ENCODE measurements at places on chromosomes 5 and 9.

DNA sequence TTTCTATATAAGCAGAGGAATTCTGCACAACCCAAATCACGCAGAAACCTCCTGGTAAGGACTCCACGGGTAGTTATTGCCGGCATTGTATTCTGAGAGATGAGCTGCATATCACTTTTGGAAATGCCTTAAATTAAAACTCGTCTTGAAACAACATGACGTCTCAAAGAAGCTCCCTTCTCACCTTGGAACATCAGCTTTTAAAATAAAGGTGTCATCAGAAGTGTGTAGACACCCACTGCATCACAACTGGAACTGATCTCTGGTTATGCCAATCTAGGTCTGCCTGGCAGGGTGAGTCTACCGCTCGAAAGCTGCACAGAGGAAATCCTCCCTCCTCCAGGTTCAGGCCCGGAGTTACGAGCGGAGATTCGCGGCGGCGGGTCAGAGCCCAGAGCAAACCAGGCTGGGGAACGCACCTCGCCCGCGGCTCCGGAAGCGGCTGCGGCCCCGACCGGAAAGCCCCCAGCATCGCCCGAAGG lies 974 bp upstream of the SLC12A2 start:
- no peak for DNase-seq

GRCh38 chr9:34443976-34444375 lies 14.4 kb downstream of the FAM219A start:
- DNase-seq, result no peak

DNA sequence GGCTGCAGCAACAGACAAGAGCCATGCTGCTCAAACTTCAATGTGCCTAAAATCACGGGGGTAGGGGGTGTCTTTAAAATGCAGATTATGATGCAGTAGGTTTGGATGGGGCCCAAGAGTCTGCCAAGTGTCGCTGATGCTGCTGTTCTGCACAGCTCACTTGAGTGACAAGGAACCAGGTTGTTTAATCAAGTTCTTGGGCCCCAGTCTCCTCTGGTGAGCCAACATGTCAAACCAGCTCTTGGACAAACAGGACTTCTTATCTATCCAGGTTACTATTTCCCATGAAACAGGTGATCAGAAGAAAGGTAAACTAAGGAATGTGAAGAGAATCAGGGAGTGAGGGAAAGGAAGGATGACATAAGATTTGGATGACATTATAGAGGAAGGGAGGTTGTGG lies 78.0 kb downstream of the APBA1 start:
- no peak for DNase-seq

DNA sequence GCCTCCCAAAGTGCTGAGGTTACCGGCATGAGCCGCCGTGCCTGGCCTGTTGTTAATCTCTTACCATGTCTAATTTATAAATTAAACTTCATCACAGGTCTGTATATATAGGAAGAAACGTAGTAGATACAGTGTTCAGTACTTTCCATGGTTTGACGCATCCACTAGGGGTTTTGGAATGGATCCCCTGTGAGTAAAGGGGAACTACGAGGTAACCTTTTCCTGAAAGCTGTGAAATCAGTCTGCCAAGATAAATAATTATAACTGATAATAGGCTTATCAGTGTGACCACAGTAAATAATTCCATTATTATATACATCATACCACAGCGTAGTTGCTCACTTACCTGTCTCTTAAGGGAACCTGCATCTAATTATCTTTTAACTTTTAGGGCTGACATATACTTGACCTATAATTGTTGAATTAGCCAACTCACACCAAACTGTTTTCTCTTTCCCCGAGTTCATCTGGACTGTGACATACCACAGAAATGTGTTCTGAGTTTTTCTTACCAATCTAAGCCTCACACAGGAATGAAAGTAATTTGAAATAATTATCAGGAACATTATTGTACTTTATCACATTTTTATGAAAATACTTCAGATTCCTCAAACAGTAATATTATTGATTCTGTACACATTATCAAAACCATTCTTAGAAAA lies 42.9 kb downstream of the DAPK1 start:
- no peak for DNase-seq

DNA sequence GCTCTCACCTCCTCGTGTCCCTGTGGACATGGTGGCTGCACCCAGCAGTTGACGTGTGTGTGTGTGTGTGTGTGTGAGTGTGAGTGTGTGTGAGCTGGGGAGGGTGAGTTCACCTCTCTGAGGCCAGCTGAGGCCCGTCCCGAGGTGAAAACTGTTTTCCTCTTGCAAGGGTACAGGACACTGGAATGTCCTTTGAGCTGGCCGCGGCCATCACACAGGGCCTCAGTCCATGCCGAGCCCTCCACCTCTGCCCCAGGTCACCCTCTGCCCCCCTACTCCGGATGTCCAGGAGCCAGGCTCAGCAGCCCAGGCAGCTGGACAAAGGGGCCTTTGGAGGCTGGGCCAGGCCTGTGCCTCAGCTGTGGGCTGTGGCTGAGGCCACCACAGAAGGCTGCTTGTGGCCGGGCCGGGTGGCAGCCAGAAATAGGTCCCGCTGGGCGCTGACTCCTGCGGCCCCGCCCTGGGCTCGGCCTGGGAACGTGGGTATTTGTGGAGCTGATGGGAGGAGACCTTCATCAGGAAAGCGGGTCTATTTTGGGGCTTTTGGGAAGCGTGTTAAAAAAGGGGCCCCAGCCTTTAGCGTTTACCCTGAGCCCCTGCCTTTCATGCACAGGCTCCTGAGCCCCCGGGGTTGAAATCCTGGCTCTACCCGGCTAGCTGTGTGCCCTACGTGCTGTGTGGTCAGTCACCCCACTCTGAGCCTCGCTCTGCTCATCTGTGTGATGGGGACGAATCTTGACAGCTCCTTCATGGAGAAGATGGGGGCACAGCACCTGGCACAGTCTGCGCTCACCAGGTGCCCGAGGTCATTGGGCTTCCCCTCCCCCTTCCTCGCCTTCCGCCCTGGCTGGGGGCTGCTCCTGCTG lies 75.1 kb upstream of the IER5L start:
- DNase-seq, result no peak

DNA sequence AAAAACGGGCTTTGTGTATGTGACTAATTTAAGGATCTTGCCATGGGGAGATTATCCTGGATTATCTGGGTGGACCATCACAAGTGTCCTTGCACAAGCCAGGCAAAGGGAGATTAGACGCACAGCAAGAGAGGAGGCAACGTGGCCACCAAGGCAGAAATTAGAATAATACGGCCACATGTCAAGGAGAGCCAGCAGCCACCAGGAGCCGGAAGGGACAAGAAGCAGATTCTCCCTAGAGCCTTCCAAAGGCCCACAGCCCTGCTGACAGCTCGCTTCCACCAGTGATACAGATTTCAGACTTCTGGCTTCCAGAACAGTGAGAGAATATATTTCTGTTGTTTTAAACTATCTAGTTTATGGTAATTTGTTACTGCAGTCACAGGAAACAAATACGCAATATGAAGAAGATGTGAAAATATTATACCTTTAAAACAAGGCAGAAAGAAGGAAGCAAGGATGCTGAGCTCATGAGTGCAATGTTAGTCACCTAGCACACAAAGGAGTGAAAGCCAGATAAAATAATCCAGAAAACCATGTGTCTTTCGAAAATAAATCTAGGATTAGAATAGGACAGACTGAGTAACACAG lies 28.7 kb upstream of the F2RL1 start:
- DNase-seq, result no peak

- no peak for DNase-seq
These were observed 971.2 kb upstream of the CDH9 start for GRCh38 chr5:28009576-28009975.

DNA sequence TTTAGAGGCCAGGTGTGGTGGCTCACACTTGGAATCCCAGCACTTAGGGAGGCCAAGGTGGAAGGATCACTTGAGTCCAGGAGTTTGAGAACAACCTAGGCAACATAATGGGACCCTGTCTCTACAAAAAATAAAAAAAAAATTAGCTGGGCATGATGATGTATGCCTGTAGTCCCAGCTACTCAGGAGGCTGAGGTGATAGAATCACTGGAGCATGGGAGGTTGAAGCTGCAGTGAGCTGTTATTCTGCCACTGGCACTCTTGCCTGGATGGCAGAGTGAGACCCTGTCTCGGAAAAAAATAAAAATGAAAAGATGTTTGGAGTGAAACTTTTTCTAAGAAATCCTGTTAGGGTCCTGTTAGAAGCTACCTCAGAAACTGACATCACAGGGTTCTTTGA lies 24.2 kb downstream of the OCLN start:
- DNase-seq, result no peak

DNA sequence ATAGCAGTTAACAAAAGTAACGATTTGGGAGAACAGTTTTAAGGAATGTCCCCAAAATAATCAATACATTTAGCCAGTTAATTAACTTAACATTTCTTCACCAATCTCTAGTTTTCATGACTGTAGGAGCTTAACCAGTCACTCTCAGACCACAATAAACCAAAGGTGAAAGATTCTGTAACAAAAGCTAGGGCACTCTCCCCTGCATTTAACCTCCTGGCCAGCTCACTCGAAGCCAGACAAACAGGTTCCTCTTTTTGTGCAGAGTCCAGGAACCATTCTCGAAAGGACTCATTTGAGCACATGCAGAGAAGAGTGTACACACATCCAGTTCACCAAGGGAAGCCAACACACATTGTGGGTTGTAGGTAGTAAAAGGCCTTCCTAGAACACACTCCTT lies 6.5 kb downstream of the IL7R start:
- DNase-seq, result no peak

DNA sequence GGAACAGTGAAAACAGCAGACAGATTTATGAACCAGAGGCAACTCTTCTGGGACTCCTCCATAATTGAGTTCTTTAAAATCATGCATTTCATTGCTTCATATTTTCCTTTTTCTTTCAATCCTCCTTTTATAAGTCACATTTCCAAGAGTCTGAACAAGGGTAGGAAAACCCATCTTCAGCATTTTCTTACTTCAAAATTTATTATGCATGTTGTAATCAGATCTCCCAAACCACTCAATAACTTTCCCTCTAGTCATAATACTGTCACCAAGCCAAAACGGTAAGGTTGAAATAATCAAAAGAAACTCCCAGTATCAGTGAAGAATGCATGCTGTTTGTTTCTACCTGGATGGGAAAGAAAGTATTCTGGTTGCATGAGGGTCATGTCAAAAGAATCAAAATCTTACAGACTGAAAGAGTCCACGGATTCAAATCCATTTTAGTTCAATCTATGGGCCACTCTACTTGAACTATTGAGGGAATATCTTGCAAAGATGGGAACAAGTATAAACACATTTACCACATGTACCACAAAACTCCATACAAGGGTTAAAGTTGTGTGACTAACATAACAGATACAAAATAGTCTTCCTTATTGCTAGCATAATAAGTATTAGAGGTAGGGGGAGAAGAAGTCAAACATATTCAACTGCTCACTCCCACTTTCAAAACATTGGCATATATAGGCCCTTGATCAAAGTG lies 797.3 kb downstream of the MAT2B start:
- DNase-seq, result no peak

DNA sequence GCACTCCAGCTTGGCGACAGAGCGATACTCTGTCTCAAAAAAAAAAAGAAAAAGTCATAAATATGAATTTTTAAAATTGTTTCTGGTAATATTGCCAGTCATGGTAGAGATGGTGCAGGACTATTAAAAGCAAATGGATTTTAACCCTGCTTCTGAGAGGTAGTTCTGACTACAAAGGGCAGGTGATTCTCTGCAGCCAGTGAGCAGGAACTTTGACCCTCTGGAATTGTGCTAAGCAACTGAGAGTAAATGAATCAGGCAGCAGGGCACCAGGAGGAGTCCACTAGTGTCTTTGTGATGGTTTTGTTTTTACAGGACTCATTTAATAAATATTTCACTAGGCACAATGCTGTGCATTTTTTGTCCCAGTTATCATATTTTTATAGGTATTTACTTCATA lies 781.2 kb downstream of the TLE4 start:
- no peak for DNase-seq

DNA sequence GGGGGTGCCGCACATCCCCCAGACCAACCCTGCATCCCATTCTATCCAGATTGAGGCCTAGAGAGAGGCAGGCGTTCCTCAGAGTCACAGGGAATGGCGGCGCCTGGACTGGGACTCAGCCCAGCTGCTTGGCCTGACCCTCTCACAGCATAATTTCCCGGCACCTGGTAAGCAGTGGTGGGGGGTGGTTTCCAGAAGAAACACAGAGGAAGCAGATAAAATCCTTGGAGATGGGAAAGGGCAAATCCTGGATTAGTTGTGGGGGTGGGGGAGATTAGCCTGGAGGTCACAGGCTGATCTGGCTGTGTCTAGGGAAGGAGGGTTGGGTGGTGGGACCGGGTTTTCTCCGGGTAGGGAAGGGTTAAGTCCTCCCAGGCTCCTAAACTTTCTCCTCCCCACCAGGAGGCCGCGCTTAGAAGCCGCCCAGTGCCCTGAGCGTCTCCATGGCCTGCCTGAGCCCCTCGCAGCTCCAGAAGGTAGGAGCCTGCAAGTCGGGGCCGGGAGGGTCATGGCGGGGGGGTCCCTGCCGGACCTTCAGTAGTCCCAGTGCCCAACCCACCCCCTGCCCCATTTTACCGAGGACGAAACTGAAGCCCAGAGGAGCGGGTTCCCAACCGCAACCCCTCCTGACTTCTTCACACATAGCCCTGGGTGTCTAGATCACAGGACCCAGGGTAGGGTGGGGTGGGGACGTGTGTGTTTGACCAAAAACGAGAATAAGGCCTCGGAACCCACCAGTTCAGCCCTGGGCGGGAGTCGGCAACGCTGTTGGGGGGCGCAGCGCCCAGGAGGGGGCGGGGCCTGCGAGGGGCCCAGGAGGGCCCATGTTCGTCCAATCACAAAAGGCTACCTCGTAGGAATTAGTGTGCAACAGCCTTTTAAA lies 1.3 kb downstream of the PHYHD1 start:
- no peak for DNase-seq

GRCh38 chr5:455806-456205 lies 12.8 kb downstream of the EXOC3 start:
- no peak for DNase-seq

DNA sequence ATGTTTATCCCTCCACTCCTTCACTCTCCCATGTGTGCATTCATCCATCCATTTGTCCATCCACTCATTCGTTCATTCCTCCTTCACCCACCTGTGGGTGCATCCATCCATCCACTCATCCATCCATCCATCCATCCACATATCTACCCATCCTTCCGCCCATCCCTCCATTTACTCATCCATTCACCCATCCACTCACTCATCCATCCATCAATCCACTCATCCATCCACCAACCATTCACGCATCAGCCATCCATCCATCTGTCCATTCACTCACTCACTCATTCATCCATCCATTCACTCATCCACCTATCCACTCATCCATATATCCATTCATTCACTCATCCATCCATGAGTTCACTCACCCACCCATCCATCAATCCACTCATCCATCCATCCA lies 7.3 kb downstream of the SLC9A3 start:
- no peak for DNase-seq
